ENCODE measurements at places on chromosomes 2 and 18.

- no peak for DNase-seq
Measured at GRCh38 chr2:15038366-15039364, 406.1 kb downstream of the LRATD1 start.

GRCh38 chr2:173602153-173602795, 247.6 kb downstream of the CDCA7 start:
- no peak for DNase-seq

DNA sequence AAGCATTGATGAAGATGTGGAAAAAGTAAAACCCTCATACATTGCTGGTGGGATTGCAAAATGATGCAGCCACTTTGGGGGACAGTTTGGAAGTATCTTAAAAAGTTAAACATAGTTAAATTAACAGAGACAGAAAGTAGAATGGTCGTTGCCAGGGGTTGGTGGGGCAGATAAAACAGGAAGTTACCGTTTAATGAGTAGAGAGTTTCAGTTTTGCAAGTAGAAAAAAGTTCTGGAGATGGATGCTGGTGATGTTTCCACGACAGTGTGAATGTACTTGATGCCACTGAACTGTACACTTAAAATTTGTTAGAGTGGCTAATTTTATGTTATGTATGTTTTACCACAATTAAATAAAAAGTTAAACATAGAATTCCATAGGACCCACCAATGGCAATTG, 44.5 kb upstream of the EGR4 start:
- no peak for DNase-seq

GRCh38 chr2:33730193-33730592, 131.1 kb upstream of the FAM98A start:
- no peak for DNase-seq

GRCh38 chr2:200757399-200757798, 54.3 kb upstream of the BZW1 start:
- DNase-seq = no peak

DNA sequence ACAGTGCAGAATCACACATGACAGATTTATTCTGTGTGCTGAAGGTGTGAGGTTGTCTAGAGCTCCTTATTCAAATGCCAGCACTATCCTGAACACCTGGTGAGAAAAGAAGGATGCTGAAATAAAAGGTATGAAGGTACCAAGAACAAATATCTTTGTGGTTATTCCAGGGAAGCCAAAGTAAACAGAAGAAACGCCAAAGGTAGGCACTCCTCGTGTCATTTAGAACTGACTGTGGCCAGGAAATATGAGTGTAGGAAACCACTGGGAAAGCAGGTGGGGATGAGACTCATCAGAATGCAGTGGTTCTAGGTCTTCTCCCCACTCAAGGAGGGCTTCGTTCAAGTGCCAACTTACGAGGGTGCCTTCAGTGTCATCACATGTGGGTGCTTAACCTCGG, 80.8 kb downstream of the KIF5C start:
- DNase-seq = no peak

GRCh38 chr2:121072784-121073183, 212.2 kb downstream of the TFCP2L1 start:
- no peak for DNase-seq

All from activated T-helper 1 cell treated with Interleukin-2 at 50 U/mL for 16 hours (primary cell).